HuH-7 (cell line): ENCODE measurements at places on chromosomes 3 and 15.
A peak's percentile ranks its signal among the peaks of the same experiment; 100 is the strongest.

GRCh38 chr15:57287123-57287521 is 89.2 kb upstream of the CGNL1 start:
- DNase-seq = no peak

GRCh38 chr15:101503296-101503599 is 13.7 kb upstream of the PCSK6 start:
- no peak for DNase-seq

DNA sequence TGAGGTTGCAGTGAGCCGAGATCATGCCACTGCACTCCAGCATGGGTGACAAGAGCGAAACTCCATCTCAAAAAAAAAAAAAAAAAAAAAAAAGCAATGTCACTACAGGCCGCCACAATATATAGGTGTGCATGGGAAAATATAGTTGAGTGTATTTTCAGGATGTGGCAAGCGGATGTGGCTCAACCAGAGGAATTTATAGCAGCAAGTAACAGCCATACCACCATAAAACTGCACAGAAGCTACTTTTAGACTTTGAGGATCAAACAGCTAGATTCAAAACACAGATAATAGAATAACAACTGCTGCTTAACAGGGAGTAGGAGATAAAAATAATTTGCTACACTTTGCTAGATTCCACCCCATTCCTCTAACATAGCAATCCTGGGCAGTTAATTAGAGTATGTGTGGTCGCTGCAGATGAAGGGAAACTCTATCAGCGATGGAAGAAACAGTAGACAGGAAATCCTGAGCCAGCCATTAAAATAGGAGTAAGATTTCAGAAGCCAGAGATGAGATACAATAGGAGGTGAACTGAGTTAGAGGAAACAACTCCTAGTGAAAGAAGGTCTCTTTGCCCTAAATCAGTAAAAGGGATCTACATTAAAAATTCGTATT is 318.7 kb upstream of the STT3B start:
- DNase-seq = peak; percentile 66

DNA sequence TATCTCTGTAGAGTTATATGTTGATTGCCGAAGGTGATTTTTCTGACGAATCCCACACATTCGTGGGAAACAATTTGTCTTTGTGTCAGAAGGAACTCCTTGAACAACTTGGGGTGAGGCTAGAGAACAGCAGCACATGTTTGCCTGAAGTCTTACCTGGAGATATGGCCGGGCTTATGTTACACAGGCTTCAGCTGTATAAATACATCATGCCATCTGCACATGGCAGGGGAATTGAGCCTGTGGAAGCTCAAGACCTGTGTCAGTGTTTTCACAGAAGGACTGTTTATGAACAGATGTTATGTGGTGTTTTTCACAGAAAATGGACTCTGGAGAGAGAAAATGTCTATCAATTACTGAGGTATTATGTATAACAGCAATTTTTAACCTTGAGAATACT is 203.6 kb upstream of the MDFIC2 start:
- no peak for DNase-seq

DNA sequence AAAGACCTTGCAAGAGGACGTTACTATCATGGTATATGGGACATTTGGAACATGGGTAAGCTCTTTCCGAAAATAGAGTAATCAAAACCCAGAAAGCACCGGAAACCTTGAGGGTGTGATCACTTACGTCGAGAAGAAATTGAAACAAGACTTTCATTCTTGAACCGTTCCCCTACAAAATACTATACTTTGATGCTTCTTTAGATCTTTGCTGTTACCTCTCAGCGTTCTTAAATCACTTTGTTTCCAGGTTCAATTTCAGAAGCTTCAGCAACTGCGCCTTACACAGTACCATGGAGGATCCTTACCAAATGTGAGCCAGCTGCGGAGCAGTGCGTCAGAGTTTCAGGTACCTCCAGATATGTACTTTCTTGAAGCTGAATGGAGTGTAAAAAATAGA is 10.1 kb downstream of the CRTC3 start:
- no peak for DNase-seq

DNA sequence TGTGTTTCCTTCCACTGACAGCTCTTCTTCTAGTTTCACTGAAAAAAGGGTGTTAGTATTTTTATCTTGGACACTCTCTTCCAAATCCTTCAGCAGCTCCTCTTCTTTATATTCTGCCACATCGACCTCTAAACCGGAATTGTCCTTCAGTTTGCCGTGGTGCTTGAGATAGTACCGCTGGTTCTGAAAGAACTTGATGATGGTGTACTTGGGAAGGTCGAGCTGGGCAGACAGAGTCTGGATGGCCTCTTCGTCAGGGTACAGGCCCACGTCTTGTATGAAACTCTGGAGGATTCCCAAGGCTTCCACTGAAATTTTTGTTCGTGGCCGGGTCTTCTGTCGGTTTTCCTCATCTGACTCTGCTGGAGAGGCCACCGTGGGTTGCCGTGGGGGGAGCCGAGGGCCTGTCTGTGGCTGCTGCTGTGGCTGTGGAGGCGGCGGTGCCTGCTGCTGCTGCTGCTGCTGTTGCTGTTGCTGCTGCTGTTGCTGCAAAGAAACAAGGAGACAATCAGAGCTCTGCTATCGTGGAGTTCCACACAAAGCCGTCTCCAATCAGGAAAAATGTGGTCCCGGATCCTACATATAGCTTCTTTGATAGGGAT is 75.8 kb downstream of the SATB1 start:
- DNase-seq = no peak

- no peak for DNase-seq
These were observed 486.7 kb downstream of the ROBO2 start for GRCh38 chr3:77526573-77527113.

DNA sequence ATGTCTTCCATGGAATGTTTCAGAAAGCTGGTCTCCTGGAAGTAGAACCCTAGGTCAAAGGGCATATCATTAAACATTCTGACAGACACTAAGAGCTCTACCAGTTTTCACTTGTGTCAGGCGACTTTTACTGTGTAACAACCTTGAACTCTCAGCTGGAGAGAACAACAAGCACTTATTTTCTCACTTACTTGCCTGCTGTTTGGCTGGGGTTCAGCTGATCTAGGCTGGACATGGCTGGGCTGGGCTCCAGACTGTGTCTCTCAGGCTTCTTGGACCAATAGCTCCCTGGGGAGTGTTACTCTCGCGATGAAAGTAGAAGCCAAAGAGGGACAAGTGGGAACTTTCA is 527.3 kb downstream of the SHQ1 start:
- no peak for DNase-seq

DNA sequence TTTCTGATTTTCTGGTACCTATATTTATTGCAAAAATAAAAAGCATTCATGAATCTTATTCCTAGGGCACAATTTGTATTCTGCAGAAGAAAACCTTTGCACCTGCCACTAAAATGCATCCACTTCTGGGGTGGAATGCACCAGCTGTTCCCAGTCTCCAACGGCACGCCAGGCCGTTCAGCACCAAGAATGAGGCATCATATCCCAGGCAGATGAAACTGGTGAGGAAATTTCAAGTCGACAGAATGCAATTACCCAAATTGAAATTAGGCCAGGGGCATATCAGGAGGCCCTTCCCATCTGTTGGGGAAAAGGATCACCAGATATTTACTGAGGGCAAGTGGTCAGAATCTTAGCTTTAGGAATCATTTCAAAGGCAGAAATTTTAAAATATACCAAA is 13.6 kb upstream of the RBMS3 start:
- no peak for DNase-seq

DNA sequence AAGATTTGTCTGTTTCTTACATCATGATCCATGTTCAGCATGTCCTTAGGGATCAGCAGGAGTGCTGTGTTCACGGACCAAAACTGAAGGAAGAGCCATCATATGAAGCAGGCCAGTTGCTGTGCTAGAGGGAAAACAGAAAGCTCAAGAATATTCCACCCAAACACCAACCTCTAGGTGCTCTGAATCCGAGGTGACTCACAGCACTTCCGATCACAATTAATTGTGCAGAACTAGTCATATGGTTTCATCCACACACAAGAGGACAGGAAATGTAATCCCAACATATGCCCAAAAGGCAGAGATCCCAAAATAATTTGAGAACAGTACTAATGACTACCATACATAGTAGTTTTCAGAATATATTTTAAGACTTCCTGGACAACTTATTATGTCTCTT is 257.9 kb upstream of the KCNH8 start:
- DNase-seq = no peak

DNA sequence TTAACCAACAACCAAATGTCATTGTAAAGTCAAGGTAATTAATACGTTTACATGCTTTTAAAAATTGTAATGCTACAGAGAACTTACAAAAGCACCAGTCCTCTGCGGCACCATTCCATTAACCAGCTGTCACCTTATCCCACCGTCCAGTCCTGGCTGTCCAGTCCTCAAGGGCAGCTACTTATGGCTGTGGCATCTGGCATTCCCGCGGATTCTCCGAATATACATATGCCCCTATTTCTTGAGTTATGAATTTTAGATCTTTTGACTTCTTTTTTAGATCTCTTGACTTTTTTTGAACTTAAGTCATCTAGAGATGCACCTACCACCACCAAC is 382 bp upstream of the POMGNT2 start:
- peak; percentile 63 for DNase-seq

DNA sequence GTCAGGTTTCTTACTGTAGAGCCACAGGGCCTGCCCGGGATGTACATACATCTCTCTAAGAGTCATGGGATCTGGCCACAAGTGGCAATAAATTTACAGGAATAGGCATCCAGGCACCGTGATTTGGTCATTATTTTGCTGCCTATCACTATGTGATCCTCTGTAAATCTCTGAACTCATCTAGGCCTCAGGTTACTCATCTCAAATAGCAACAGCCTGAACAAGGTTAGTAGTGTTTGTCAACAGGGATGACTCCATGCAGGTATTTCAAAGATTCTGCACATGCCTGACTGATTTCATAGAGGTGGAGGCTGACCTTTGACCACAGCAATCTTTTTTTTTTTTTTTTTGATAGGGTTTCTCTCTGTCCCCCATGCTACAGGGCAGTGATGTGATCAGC is 88.8 kb upstream of the TBL1XR1 start:
- DNase-seq = no peak

DNA sequence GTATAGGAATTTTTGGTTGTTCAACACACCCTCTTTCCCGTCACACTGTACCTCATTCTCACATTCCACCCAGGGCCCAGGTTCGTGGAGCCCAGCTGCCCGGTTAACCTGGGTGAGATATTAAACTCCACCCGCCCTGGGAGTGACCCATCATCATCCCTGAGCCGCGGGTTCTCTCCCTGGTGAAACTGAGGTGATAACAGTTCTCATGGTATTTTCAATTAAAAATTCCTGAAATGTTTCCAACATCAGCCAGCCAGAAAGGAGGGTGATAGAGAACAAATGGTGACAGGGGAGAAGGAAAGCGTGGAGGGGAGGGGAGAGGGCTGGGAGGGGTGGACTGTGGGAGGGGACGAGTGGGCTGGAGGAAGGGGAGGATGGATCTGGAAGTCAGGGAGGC is 148.8 kb downstream of the ALDH1A2 start:
- no peak for DNase-seq

DNA sequence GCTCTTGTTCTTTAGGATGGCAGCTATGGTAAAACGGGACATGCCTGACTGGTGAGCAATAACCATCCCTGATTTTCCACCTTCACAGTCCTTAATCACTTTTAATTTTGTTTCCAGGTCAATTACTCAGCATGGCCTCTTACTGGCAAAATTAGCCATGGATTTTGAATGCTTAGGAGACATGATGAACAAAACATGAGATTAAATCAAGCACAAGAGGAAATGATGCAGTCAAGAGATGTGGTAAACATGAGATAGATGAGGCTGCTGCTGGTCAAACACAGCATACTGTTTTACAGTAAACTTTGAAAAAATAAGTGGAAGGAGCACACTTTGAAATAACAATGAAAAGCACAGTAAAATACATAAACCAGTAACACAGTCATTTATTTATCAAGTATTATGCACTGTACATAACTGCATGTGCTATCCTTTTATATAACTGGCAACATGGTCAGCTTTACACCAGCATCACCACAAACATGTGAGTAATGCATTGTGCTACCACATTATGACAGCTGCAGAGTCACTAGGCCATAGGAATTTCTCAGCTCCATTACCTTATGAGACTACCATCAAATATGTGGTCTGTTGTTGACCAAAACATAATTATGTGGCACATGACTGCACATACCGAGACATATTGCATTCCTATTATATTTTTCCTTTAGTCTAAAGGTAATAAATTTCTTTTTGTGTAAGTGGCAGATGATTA is 30.1 kb upstream of the ZNF502 start:
- DNase-seq = no peak

GRCh38 chr3:5580826-5581225 is 393.3 kb downstream of the EDEM1 start:
- DNase-seq = no peak

GRCh38 chr3:41050144-41050543 is 149.2 kb upstream of the CTNNB1 start:
- no peak for DNase-seq

DNA sequence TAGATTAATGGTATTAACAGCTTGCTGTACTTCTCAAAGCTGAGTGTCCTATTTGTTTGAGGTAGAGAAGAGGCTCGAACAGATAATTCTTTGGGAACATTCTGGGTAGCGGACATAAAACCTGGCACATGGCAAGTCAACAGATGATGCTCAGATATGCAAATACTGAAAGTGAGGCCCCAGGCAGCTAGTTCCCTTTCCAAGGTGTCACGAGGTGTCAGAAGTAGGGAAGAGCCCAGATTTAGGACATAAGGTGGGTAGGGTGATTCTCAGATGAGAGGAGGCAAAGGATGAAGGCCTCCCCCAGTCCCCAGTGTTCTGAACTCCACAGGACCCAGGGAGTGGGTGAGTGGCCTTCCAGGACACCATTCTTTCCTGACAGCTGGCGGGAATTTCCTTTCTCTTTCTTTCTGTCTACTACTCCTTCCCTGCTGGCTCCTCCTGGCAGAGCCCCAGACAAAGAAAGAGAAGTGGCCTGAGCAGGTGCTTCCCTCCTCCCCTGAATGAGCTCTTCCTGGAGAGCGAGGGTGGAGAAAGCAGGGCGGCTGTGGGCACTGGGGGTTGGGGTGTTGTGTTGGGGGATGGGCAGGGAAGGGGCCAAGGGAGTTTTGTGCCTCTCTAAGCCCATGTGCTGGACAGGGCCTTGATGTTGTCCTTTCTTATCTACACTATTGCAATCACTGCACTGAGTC is 87.5 kb downstream of the CORO2B start:
- no peak for DNase-seq

- no peak for DNase-seq
These were observed 221.6 kb upstream of the NR2E3 start for GRCh38 chr15:71588746-71589145.

DNA sequence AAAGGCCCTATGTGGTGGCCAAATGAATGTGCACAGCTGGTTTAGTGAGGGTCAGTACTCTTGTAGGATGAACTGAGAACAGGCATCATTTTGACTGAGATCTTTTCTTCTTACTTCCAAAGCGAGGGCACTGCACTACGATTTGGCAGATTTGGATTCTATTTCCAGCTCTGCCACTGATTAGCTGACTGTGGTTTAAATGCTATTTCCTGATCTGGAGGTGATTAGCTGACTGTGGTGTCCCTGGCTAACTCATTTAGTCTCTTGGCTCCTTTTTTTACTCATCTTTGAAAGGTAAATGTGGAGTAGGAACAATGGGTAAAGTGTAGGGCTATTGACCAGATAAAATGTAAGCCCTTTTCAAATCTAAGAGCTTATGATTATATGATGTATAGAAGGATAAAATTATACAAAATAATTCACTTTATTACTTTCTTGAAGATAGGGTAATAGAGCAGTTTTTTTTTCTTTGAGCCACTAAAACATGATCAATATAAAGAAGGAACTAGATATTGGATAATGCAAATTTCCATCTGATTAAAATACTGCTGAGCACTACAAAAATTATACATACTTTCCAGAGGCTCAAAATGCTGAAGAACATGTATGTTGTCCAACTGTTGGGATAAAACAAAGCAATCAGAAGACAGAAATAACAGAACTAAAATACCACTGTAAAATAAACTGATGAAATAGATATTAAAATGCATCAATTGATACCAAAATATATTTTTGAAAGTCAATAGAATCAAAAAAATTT is 39.7 kb upstream of the PLOD2 start:
- DNase-seq = no peak
